ENCODE measurements at places on chromosomes 7 and 10.

GRCh38 chr7:53491051-53491450, 455.6 kb downstream of the POM121L12 start:
- no peak for DNase-seq

DNA sequence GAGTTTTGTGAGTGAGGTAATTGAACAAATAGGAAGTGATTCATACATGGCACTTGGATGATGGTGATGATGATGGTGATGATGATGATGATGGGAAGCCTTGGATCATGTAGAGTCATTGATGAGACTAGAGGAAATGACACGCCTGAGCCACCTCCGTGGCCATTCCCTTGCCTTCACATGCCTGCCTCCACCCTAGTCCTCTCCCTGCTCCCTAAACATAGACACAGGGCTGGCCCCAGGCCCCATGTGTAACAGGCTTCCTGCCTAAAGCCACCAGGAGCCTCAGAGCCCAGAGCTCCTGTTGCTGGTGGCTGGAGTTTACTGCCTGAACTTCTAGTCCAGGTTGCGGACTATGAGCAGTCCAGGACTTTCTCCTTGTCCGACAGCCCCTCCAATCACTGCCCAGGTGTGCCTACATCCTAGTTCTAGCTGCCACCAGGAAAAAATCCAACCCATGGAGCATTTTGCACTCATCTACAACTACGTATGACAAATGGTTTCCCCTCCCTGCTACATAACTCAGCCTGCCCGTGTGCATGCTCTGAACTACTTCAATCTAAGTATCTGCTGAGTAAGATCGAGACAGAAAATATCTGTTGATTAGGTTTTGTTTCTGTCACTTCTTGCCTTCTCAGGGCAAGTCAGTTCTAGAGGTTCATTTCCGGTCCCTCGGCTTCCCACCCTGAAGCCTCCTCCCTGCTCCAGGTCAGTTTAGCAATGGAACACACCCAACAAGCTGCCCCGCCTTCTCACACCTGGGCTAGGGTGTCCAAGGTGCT, 35.5 kb upstream of the KDM7A start:
- peak; percentile 92 for DNase-seq

DNA sequence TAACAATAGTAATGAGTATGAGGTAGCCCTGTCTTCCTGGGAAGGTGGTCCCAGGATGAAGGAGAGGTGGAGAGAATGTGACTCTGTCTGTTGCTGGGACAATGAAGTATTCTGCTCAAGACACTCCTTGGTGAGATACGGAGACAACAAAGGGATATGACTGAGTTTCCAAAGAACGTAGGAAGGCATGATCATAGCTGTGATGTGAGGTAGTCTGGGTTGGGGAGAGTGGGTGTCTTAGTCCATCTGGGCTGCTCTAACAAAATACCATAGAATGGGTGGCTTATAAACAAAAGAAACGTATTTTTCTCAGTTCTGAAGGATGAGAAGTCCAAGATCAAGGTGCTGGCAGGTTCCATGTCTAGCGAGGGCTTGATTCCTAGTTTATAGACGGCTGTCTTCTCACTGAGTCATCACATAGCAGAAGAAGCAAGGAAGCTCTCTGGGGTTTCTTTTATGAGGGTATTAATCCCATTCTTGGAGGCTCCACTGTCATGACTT, 84.9 kb upstream of the RHOBTB1 start:
- no peak for DNase-seq

GRCh38 chr10:128932071-128932820, 534.8 kb upstream of the MGMT start:
- no peak for DNase-seq

DNA sequence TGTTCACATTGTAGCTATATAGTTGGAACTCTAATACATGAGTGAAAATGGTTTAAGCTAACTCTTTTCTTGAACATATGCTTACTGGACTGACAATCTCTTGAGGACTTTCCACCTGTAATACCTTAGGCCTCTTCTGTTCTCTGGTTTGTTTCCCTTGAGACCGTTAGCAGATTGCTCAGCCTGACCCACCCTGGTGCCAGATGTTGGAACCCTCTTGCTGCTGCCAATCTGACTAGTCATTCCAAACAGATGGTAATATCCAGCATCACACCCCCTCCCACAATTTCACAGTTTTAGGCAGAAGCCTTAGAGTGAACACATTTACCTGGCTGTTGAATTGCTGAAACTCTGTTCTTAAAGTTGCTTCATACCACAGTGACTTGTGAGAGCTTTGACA, 18.7 kb downstream of the CALD1 start:
- DNase-seq: no peak

DNA sequence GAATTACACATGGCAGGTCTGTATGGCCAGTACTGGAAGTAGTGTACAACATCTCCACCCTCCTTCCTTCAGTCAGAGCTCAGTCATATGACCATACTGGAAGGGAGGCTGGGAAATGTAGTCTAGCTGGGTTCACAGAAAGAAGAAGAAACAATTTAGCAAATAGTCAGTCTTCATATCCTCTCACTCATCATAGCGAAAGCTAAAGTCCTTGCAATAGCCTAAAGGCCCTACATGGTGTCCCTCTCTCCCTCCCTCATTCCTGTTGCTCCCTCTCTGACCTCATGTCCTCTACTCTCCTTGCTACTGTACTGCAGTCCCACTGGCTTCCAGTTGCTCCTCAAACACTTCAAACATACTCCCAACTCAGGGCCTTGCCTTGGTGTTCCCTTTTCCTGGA, 4.3 kb upstream of the CALU start:
- DNase-seq: no peak

DNA sequence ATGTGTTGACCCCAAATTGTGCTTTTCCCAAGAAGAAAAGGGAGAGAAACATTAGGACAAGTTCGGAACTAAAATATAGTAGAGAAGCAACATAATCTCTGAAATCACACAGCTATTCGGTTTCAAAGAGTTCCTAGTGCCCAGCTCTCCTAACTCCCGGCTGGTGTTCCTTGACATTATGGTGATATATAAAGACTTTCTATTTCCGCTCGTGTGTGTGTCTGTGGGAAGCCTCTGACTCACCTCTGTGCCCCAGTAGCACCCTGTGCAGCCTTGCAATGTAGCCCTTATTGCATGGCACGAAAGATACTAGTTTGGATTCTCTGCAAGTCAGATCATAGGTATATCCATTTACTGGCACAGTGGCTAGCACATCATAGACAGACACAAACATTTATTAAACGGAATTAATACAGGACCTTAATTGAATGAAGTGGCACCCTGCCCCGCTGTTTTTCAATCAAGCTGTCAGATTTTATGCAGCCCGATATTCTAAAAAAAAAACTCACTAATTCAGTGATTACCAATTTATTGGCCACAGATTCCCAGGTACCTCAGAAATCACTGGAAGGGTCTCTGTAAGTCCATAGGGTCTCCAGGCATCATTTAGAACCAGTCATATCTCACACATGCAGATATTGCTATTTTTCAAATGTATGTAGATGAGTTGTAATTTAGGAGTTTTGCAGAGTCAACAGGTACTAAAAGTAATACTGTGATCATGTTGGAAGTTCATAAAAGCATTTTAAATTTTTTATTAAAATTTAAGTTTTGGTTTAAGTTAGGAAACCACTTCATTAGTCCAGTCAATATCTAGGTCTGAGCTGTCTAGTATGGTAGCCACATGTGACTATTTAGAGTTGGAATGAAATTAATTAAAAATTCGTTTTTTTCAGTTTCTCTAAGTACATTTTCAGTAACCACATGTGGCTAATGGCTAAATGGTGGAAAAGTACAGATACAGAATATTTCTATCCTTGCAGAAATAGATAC, 43.3 kb downstream of the SFTPD start:
- DNase-seq: peak; percentile 27

DNA sequence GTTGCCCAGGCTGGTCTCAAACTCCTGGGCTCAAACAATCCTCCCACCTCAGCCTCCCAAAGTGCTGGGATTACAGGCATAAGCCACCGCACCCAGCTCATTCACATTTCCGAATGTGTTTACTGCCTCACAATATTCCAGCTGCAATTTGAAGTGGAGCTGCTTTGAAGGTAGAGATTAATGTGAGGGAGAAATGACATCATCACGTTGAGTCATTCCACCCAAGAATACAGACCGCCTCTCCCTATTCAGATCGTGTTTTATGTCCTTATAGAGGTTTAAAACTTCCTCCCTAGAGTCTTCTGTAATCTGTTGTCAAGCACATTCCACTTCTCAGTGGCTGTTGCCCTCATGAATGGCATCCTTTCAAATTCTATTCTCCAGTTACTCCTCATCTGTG, 100.4 kb upstream of the PDGFA start:
- no peak for DNase-seq

DNA sequence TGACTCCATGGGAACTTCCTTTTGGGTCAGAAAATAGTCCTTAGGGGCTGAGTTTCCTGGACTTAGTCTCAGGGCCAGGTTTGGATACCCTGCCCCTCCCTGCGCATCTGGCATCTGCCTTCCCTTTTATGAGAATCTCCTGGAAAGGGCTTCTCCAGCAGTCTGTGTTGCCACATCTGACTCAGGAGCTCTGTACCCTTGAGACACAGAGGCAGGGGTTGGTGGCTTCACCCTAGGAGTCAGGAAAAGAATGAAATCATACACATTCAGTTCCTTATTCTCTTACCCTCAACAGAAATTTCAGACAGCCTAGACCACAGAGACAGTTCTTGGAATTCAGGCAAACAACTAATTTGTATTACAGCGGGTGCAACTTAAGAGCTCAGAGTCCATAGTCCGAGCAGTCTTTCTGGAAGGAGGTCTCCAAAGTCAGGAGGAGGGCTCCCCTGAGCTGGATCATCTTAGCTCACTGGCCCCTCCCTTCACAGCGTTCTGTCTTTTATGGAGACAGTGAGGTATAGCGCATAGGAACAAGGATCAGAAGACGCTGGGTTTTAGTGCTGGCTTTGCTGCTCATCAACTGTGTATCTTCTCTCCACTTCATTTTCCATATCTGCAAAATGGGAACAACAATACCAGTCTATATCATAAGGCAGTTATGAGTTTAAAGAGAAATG, 3.0 kb upstream of the PLAU start:
- DNase-seq: no peak

- peak; percentile 99 for DNase-seq
Observed at GRCh38 chr7:126700807-126701604, 551.7 kb downstream of the GRM8 start.

DNA sequence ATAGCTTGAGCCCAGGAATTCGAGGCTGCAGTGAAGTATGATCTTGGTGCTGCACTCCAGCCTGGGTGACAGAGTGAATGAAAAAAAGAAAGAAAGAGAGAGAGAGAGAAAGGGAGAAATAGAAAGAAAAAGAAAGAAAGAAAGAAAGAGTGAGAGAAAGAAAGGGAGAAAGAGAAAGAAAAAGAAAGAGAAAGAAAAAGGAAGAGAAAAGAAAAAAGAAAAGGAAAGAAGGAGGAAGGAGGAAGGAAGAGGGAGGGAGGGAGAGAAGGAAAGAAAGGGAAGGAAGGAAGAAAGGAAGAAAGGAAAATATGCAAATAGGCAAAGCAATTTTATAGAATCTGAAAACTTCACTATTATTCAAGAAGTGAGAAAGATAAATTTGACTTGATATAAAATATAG, 24.5 kb upstream of the JCAD start:
- DNase-seq: no peak

DNA sequence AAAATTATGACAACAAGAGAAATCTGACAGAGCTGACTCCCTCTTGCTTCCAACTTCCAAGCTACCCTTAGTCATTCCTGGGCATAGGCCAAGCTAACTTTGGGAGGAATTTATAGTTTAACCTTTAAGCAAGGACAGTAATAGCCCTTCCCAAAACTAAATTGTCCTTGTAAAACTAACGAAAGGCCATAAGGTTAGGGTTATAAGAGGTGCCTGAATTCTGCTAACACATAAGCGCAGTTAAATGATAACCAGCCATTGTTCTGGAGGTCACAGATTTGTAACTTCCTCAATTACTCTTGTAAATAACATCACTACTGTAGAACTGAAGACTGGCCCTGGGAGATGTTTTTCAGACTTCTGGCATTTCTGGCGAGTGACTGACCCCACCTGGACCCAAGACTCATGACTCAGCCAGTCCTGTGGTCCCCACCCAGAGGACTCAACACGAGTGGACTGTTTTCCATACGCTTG, 481.2 kb downstream of the KCNMA1 start:
- DNase-seq: no peak

GRCh38 chr7:108327353-108327752, 128.9 kb downstream of the NRCAM start:
- no peak for DNase-seq

- no peak for DNase-seq
Observed at GRCh38 chr10:124671486-124672075, 72.6 kb downstream of the FAM53B start.

DNA sequence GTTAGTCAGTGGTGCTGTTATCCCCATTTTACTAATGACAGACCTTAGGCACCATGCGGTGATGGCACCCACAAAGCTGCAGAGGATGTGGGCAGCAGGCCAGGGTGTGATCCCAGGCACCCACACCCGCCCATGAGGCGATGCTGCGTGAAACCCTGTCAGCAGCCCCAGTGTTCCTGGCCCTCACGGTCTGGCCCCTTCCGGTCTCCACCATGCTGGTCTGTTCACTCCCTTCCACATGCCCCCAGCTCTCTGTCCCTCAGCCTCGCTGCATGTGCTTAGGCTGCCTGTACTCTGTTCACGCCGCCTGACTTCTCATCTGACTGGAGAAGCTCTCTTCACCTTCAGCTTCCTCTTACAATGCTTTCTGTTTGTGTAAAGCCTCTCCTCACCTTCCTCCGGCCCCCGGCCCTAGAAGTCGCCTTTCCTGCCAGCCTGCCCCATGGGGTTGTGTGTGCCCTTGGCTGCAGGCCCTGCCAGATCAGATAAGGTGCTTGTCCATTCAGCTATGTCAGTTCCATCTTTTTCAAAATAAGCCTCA, 17.6 kb upstream of the ORAI2 start:
- DNase-seq: no peak

GRCh38 chr10:120172356-120172755, 279.8 kb downstream of the SEC23IP start:
- DNase-seq: no peak

GRCh38 chr10:46068117-46068516, 22.0 kb upstream of the MSMB start:
- no peak for DNase-seq

- no peak for DNase-seq
Observed at GRCh38 chr7:26413007-26413691, 121.5 kb downstream of the SNX10 start.

Data from MM.1S (cell line).